ENCODE measurements at places on chromosomes 13 and 19. TPM values are rescaled to one million over a fixed set of nuclear protein-coding genes. Genes with fewer than 3 reads are reported as not detected.

The NCCRP1 gene
- total RNA-seq, result not detected

The SBK2 gene
- not detected for total RNA-seq

The TLE6 gene
- 2.0 TPM for total RNA-seq

The SLITRK6 gene
- total RNA-seq, result not detected

The ZNF506 gene
- 5.8 TPM for total RNA-seq

The SERP2 gene
- total RNA-seq, result not detected

DNA sequence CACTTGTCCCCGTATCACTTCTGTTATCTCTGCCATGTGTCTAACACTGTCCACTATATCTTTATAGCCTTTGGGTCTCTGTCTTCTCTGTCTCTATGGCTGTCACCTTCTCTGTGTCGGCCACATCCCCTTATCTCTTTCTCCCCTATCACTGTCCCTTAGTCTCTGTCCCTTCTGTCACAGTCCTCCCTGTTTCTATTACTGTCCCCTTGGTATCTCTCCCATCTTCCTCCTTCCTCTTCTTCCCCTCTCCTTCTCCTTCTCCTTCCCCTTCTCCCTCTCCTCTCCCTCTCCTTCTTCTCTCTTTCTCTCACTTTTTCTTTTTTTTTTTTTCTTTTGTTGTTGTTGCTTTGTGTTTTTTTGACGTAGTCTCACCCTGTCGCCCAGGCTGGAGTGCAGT lies 34.7 kb upstream of the LRRC4B start:
- no peaks in the 10 kb centered on the region for H3K27me3 ChIP-seq
- no peaks in the 10 kb centered on the region for H3K4me1 ChIP-seq
- no peak overlapping the region for H3K4me3 ChIP-seq
- H3K36me3 ChIP-seq, result no peaks in the 10 kb centered on the region
- DNase-seq, result no peak
- H3K27ac ChIP-seq, result no peak overlapping the region

DNA sequence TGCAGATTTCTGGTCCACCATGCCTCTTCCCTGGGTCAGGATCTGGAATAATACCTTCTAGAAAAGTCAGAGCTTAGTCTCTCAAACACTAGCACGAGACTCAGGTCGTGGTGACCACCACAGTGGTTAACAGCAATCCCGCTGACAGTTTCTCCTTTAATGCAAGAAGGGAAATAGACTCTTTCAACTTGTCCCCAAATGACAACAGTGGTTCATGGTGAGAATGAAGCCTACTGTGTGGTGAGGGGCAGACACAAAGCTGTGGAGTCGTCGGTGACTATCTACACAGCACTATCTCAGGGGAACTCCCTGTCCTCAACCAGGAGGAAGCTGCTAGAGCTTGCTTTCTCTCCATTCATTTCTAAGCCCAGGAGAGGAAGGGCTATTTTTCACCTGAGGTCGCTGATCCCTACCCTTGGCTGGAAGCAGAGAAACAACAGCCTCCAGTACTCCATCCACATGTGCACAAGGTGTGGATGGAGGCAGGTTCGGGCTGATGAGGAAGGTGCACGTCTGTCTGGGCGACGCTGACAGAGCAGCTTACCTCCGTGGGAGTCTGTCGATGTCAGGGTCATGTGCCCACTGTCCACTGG lies 72.4 kb downstream of the STK24 start:
- H3K4me3 ChIP-seq, result no peak overlapping the region
- no peak overlapping the region for H3K27ac ChIP-seq
- DNase-seq, result peak; percentile 40
- peaks cover 42% of the 10 kb centered on the region for H3K4me1 ChIP-seq
- H3K27me3 ChIP-seq, result no peaks in the 10 kb centered on the region

DNA sequence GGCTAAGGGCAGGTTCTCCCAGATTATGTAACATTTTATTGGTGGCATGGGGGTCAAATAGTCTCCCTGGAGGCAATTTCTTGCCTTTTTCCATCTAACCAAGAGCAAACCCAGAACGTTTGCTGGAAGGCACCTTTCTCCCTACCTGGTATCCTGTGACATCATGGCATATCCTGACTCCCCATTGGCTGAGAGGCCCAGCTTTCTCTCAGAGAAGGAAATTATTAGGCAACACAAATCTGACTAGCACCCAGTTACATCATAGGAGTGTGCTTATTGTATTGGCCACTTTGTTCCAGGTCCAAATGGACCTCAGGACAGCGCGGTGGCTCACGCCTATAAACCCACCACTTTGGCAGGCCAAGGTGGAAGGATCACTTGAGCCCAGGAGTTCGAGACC lies 13.0 kb downstream of the NTN5 start:
- no peak overlapping the region for H3K4me3 ChIP-seq
- peaks cover 19% of the 10 kb centered on the region for H3K4me1 ChIP-seq
- DNase-seq, result no peak
- H3K27ac ChIP-seq, result no peak overlapping the region
- no peaks in the 10 kb centered on the region for H3K27me3 ChIP-seq
- no peaks in the 10 kb centered on the region for H3K36me3 ChIP-seq

DNA sequence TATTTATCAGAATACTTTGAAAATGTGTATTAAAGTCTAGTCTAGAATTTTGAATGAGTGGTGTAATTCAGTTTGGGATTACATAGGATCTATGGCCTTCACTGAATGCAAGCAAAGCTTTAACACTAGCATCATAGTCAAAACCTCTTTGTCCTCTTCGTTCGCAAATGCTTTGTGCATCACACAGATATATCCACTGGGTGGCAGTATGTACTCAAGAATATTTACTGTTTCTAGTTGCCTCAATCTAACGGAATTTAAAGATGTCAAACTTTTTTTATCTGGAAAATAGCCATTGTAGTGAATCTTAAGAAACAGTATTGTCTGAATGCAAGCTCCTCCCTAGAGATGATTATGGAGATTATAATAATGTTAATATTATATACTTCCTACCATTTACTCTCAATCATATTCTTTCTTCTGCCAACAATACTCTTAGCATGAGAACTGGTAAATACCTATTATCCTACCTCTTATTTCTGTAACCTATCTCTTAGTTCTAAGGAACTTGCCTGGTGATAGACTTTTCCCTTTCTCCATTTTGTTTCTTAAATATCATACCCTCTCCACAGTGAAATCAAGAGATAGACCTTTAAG lies 25.8 kb downstream of the LACC1 start:
- no peak for DNase-seq
- no peaks in the 10 kb centered on the region for H3K36me3 ChIP-seq
- no peak overlapping the region for H3K4me3 ChIP-seq
- H3K27me3 ChIP-seq, result no peaks in the 10 kb centered on the region
- no peak overlapping the region for H3K27ac ChIP-seq
- no peaks in the 10 kb centered on the region for H3K4me1 ChIP-seq

GRCh38 chr13:81381560-81381959 lies 1040.6 kb upstream of the SPRY2 start:
- H3K36me3 ChIP-seq, result no peaks in the 10 kb centered on the region
- no peak overlapping the region for H3K27ac ChIP-seq
- DNase-seq, result no peak
- no peaks in the 10 kb centered on the region for H3K4me1 ChIP-seq
- H3K27me3 ChIP-seq, result no peaks in the 10 kb centered on the region
- H3K4me3 ChIP-seq, result no peak overlapping the region

DNA sequence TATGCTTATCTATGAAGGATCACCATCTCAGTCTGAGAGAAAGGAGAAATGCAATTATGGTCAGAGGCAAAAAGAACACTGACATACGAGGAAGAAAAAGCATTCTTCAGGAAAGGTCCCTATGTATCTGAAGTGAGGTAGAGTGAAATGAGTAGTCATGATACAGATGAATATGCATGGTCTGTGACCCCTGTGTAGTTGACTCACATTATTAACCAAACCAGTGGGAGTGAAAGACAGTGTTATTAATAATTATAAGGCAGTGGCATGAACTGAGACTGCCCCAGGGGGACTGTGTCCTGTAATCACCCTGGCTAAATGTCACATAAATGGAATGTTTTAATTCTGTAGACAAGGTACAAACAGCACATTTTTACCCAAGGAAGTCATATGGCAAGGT lies 1320.2 kb upstream of the PCDH9 start:
- no peaks in the 10 kb centered on the region for H3K36me3 ChIP-seq
- no peak for DNase-seq
- no peaks in the 10 kb centered on the region for H3K27me3 ChIP-seq
- H3K27ac ChIP-seq, result no peak overlapping the region

- peak overlapping the region; percentile 0 for H3K27ac ChIP-seq
- peaks cover 10% of the 10 kb centered on the region for H3K4me1 ChIP-seq
- no peak for DNase-seq
- H3K4me3 ChIP-seq, result no peak overlapping the region
- H3K36me3 ChIP-seq, result no peaks in the 10 kb centered on the region
- H3K27me3 ChIP-seq, result no peaks in the 10 kb centered on the region
Measured at GRCh38 chr13:104106705-104107393, 1040.6 kb upstream of the SLC10A2 start.
